CD4-positive, alpha-beta T cell treated with Interferon alpha-2 for 1 hour (primary cell): ENCODE measurements at places on chromosomes 11 and 22.
A peak's percentile ranks its signal among the peaks of the same experiment; 100 is the strongest.

DNA sequence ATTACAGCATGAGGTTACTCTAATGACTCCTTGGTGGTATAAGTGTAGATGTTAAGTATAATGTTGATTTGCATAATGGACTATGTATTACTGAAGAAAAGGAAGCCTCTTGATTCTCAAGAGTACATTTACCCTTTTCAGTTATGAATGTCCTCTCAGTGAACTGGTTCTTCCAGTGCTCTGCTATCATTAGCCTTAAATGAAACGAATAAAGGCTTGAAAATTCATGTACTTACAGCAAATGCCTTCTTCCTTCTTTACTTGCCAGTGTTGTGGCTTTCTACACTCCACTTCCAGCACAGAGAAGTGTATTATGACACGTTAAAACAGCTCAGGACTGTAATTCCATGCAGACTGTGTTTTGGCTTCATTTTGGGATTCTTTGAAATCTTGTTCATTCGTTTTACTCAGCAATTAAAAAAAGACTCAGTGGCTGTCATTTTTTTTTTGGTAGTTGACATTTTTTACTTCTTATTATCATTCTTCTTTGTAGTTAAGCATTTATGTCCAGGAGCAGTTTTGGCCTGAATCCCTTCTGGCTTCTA lies 96.9 kb downstream of the MTMR3 start:
- no peak for DNase-seq

DNA sequence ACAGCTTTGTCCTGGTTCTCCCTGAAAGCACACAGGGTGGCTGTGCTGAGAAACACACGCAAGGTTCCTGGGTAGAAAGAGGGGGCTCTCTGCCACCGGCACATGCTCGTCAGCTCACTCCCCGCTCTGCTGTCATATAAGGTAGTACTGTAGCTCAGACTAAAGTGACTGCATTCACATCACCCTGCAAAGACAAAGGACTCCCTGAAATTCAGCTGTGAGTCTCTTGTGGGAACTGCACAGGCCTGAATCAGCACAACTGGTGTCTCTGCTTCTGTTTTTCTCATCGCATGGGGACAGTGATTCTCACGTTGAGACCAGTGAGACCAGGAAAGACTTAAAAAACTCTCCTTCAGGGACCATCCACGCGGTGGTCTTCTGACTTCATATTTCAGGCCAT lies 124.1 kb upstream of the BID start:
- DNase-seq, result no peak

- no peak for DNase-seq
Observed at GRCh38 chr11:11618973-11619435, 2.8 kb downstream of the GALNT18 start.

DNA sequence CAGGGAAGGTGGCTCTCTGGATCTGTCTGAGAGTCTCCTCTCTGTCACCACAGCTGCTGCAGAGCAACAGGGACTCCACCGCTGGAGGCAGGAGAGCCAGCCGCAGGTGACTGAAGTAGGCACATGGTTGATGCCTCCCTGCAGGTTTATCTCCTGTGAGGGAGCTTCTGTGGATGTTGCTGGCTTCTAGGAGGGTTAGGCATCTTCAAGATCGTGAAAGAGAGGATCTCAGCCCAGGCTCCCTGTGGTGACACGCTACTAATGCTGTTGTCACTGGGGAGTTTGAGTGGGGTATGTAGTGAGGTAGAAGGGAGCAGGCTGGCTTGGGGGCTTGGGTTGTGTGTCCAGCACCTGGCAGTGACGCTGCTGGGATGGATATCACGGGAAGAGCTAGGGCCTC lies 34.1 kb downstream of the DAGLA start:
- no peak for DNase-seq

DNA sequence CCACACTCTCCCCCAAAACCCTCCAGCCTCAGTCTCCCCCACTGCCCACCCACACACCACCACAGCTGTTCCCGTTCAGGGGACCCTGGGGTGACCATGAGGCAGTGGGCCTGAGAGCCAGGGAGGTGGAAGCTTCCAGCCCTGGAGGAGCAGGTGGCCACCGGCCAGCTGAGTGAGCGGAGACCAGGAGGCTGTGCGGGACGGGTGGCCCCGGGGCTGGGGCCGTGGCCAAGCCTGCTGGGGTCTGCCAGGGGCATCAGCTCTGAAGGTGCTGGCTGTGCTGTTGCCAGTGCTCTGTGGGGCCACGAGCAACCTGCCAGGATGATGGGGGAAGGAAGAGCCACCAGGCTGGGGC lies 26.0 kb downstream of the OSBPL5 start:
- DNase-seq, result no peak

- no peak for DNase-seq
Observed at GRCh38 chr11:109512680-109513079, 90.7 kb downstream of the C11orf87 start.

- peak; percentile 82 for DNase-seq
Observed at GRCh38 chr11:3642071-3642951, 519 bp upstream of the ART5 start.

- DNase-seq, result no peak
Observed at GRCh38 chr11:128942817-128943427, at the start of gene TP53AIP1. TSS of gene TP53AIP1 (minus strand) at chr11:128942871. CDS start at chr11:128937818, 5,053 bp downstream.

DNA sequence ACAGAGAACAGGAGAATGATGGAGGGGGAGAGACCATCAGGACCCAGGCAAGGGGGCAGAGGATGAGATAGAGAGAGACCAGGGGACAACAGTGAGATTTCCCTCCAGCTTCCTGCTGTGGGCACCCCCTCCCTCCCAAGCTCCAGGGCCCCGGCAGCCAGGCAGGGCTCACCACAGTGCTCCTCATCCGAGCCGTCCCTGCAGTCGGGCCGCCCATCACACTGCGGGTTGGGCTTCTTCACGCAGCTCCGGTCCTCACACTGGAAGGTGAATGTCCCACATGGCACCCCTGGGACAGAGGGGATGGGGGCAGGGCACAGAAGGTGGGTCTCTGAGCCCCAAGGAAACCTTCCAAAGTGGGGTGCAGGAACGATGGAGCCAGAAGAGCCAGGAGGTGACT lies 19.2 kb downstream of the KCTD17 start:
- DNase-seq, result no peak

- no peak for DNase-seq
Observed at GRCh38 chr11:8584511-8584910, 9.5 kb downstream of the STK33 start.

DNA sequence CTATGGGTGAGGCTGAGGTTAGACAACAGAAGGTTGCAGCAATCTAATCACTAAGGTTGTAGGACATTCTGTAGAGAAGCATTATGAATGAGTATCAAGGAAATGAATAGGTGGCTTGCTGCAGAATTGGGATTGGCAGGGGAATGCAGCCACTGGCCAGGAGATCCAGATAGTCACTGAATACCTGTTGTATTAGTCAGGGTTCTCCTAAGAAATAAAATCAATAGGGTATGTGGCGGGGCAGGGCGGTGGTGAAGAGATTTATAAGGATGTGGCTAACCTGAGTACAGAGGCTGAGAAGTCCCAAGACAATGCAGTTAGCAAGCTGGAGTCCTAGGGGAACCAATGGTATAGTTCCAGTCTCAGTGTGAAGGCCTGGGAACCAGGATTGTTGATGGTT lies 163.0 kb downstream of the SPON1 start:
- DNase-seq, result no peak

GRCh38 chr11:78425399-78426070 lies 7.9 kb upstream of the GAB2 start:
- DNase-seq, result no peak

- DNase-seq, result no peak
Observed at GRCh38 chr11:64406221-64406946, 47.4 kb downstream of the RPS6KA4 start.

GRCh38 chr11:111776398-111777093 lies 10.4 kb upstream of the PPP2R1B start:
- no peak for DNase-seq

- no peak for DNase-seq
Observed at GRCh38 chr11:71305451-71306125, 53.2 kb upstream of the SHANK2 start.

GRCh38 chr11:42066113-42066512 lies 606.7 kb upstream of the LRRC4C start:
- no peak for DNase-seq

- no peak for DNase-seq
Observed at GRCh38 chr11:23585416-23586104, 725.3 kb upstream of the CCDC179 start.

GRCh38 chr11:94017446-94017845 lies 3.7 kb upstream of the HEPHL1 start:
- DNase-seq, result no peak

DNA sequence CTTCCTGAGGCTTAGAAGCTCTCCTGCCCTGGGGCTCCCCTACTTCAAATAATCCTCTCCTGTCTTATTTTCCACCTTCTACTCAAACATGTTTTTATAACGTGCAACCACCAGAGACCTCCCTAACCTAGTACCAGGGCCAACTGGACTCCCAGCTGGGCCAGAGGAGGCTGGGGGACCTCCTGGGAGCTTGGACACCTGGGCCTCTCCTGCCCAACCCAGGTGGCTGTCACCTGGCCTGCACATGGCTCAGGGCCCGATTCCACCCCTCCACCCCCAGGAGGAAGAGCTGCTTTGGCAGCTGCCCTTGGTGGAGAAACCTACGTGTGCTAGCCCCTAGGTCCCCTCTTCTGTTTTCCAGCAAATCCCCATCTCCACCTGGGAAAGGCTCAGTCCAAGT lies 105.2 kb downstream of the ABTB2 start:
- DNase-seq, result no peak

GRCh38 chr22:46678003-46678657 lies 57.9 kb downstream of the GRAMD4 start:
- DNase-seq, result no peak

GRCh38 chr11:64241241-64241490 lies 271 bp downstream of the FKBP2 start:
- peak; percentile 100 for DNase-seq

DNA sequence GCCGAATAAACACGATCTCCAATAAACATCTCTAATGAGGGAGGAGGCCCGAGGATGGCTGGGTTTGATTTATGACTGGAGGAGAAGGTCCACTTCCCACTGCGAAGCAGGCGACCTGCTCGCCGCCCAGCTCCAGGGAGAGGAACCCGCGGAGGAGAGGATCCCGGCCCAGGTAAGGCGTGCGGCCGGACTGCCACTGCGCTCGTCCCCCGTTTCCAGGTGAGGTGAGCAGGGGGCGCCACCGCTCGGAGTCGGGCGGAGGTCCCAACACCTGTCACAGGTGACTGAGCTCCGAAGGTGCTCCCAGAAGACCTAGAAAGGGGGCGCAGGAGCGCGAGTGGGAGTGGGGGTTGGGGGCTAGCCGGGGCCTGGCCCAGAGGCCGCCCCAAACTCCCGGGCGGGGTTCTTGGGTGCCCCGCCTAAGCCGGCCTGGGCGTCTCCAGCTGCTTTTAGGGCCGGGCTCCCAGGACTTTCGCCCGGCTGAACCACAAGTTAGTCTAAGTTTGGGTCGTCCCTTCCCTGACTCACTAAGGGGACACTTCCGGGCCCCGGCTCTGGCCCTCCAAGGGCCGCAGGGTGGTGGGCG lies 5.4 kb upstream of the PAX6 start:
- no peak for DNase-seq

GRCh38 chr22:20464096-20464614 lies 26.5 kb upstream of the SCARF2 start:
- DNase-seq, result peak; percentile 69

DNA sequence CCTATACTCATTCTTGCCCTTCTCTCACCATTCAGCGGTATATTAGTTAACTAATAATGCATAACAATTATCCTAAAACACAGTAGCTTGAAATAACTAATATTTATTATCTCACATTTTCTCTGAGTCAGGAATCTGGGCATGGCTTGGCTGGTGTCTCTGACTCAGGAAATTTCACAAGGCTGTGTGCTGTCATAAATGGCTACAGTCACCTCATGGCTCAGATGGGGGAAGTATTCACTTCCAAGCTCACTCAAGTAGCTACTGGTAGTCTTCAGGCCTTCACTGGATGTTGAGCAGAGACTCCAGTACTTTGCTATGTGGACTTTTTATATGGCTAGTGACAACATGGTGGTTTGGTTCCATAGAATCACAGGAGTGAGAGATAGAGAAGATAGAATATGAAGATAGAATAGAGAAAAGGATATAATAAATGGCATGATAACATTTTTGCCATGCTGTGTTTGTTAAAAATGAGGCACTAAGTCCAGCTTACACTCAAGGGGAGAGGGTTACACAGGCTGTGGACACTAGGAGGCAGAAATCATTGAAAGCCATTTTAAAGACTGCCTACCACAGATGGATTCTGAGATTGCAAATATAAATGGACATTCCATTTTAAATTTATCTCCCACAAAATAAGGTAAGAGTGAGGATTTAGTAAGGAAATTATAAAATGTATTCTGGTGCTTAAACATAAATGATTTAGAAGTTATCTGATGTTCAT lies 997.8 kb upstream of the CHORDC1 start:
- no peak for DNase-seq
